ENCODE measurements at places on chromosomes 3 and 15. TPM values are rescaled to one million over a fixed set of nuclear protein-coding genes. Genes with fewer than 3 reads are reported as not detected.

GRCh38 chr15:90558171-90558573 is 28.4 kb downstream of the CRTC3 start:
- H3K27ac ChIP-seq: peak overlapping the region; percentile 83
- no peaks in the 10 kb centered on the region for H3K36me3 ChIP-seq
- no peak overlapping the region for H3K4me3 ChIP-seq

GRCh38 chr3:30539772-30540171 is 66.6 kb upstream of the TGFBR2 start:
- no peak overlapping the region for H3K27ac ChIP-seq
- H3K36me3 ChIP-seq: no peaks in the 10 kb centered on the region
- no peak overlapping the region for H3K4me3 ChIP-seq
- peaks cover 5% of the 10 kb centered on the region for H3K4me1 ChIP-seq
- H3K27me3 ChIP-seq: no peaks in the 10 kb centered on the region

DNA sequence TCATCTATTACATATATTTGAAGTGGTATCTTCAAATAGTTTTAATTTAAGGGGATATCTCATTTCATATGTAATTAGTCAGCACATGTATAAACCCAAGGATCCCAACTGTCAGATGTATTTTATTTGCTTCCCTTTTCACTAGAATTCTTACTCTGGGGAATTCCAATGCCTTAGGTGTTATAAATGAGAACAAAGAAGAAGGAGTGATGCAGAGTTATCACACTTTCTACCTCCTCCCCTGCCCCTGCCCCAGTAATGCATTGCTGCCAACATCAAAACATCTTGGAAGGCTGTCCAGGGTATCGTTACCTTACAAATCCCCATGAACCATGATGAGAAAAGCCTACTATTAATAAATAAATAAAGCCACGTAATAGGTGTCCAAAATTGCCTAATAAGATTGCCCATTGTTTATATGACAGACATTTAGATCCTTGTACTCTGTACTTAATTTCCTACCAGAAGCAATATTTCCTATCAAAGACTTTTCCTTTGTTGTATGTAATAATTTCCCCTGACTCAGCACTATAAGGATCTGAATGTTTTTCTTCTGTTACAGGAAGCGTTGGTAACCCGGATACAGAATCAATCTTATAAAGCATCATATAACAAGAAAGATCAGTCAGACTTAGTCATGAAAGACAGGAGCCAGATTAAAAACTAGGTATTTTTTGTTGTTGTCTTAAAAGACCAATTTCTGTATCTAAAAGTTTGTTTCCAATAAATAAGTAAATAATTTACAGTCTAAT is 38.8 kb downstream of the CBLB start:
- H3K4me1 ChIP-seq: peaks cover 8% of the 10 kb centered on the region
- no peak for DNase-seq
- no peak overlapping the region for H3K27ac ChIP-seq
- no peaks in the 10 kb centered on the region for H3K36me3 ChIP-seq
- no peaks in the 10 kb centered on the region for H3K27me3 ChIP-seq

- H3K4me1 ChIP-seq: peaks cover 78% of the 10 kb centered on the region
- H3K36me3 ChIP-seq: peaks cover 31% of the 10 kb centered on the region
- peak overlapping the region; percentile 93 for H3K27ac ChIP-seq
- DNase-seq: no peak
- H3K27me3 ChIP-seq: no peaks in the 10 kb centered on the region
Observed at GRCh38 chr15:75203908-75204263, 2.2 kb downstream of the C15orf39 start.

DNA sequence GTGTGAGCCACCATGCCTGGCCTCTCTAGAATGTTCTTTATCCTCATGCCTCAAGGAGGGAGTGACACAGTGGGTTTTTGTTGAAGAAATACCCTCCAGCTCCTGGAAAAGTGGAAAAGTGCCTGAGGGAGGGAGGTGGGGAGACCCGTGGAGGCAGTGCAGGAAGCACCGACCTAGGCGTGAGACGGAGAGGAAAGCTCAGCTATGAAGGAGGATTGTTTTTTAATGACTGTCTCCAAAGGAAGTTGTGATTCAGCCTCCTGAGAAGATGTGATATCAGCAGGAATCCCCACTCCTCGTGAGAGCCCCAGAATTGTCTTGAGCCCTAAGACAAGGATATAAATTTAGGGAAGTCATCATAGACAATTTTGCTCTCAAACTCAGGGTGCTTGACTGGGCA is 21.7 kb downstream of the RPLP1 start:
- no peak for DNase-seq
- H3K4me3 ChIP-seq: no peak overlapping the region
- H3K27ac ChIP-seq: no peak overlapping the region
- H3K27me3 ChIP-seq: no peaks in the 10 kb centered on the region
- H3K36me3 ChIP-seq: no peaks in the 10 kb centered on the region

GRCh38 chr3:190293621-190294020 is 28.6 kb downstream of the CLDN1 start:
- H3K27ac ChIP-seq: no peak overlapping the region
- H3K36me3 ChIP-seq: no peaks in the 10 kb centered on the region
- DNase-seq: no peak
- H3K4me3 ChIP-seq: no peak overlapping the region
- H3K27me3 ChIP-seq: no peaks in the 10 kb centered on the region
- H3K4me1 ChIP-seq: no peaks in the 10 kb centered on the region

- H3K4me3 ChIP-seq: no peak overlapping the region
- no peak overlapping the region for H3K27ac ChIP-seq
- no peaks in the 10 kb centered on the region for H3K36me3 ChIP-seq
Observed at GRCh38 chr15:83474578-83474977, 27.4 kb downstream of the SH3GL3 start.

C3orf33 gene
- total RNA-seq: 4.2 TPM

EXD1 gene
- not detected for total RNA-seq
